ENCODE measurements at places on chromosomes 16 and 17.
A peak's percentile ranks its signal among the peaks of the same experiment; 100 is the strongest.

GRCh38 chr17:9271989-9272388, 250.7 kb downstream of the NTN1 start:
- H3K27ac ChIP-seq = no peak overlapping the region
- no peak for DNase-seq
- no peak overlapping the region for H3K4me3 ChIP-seq

DNA sequence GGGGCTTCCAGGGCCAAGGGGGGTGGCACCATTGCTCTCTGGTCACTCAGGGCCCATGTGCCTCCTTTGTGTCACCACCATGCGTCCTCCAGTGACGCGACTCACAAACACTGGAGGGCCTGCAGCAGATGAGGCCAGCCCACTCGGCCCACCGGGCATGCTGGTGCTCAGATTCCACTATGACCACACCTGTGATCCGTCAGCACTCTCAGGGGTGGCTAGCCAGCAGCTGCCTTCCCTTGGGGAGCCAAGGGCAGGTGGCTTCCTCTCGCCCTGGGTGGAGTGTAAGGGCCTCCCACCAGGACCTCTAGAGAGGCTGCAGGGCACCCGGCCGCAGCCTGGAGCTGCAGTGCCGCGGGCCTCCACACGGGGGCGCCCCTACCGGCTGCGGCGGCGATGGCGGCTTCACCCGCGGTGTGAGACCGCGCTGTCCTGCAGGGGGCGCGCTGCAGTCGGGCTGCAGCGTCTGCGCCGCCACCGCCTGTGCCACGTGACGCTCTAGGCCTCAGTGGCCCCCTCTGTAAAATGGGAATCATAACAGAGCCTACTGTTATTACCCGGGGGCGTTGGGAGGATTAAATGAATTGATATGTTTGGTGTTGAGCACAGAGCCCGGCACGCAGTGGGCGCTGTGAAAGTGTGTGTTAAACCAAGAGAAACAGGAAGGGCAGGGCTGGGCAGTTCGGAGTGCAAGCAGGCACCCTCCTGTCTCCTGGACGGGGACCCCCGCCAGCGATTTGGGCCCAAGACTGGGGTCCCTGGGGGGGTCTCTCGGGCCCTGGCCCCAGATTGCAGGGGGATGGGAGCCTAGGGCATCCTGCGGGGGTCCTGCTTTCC, 192.4 kb upstream of the GSE1 start:
- peaks cover 2% of the 10 kb centered on the region for H3K4me1 ChIP-seq
- H3K27ac ChIP-seq = no peak overlapping the region
- peak; percentile 66 for DNase-seq

GRCh38 chr17:75684249-75684648, 17.1 kb downstream of the SAP30BP start:
- no peaks in the 10 kb centered on the region for H3K27me3 ChIP-seq
- DNase-seq = no peak
- H3K27ac ChIP-seq = no peak overlapping the region
- H3K4me1 ChIP-seq = peaks cover 34% of the 10 kb centered on the region
- H3K4me3 ChIP-seq = no peak overlapping the region

DNA sequence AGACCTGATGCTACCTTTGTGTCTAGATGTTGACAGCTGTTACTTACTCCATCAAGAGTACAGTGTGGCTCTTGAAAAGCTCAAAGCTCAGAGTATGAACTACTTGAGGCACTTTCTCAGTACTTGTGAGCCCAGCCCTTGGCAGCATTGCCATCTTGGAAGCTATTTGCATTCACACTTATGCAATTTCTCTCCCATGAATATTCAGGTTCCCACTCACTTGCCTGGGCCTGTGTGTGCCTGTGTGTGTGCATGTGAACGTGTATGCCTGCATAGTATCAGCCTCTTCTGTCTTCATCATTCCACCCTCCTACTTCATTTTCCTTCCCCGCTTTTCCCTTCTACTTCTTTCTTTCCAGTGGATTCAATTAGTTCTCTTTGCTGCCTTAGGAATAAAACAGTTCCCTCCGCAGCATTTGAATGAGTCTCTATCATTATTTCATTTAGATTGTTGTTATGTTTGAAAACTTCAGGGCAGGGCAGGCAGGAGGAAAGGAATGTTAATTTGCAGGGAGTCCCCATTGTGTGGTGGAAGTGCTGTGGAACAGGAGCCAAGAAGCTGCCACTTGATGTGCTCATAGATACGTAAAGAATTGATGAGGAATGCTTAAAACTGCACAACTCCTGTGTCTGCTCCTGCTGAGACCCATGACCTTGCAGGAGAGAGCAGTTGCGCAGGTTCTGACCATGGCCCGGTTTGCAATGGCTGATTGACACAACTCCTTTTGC, 58.9 kb downstream of the HS3ST4 start:
- no peak overlapping the region for H3K27ac ChIP-seq
- no peaks in the 10 kb centered on the region for H3K4me1 ChIP-seq
- no peaks in the 10 kb centered on the region for H3K36me3 ChIP-seq
- H3K4me3 ChIP-seq = no peak overlapping the region

DNA sequence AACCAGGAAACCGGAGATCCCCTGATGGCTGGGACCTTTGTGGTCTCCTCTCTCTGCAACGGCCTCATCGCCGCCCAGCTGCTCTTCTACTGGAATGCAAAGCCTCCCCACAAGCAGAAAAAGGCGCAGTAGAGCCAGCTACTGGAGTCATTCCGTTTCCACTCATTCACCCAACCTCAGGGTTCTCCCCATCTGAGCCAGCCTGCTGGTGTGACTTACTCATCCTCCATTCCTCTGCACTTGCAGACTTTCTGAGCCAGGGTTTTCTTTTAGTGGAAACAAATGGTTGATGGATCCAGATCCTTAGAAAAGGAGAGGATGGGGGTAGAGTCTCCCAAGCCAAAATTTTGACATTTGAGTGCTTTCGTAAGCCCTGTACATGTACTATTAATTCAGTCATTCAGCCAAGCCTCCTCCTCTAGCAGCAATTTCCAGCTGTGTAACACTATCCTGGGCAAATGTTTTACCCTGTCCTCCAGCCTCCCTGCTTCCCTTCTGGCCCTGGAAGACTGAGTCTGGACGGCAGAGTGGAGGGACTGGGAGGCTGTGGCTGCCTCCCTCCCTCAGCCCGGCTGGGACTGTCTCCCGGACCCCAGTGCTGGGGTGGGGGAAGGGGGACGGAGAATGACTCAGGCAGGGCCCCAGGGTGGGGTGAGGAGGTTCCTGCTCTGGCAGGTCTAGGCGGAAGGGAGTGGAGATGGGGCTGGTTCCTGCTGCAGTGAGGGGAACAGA, 2.3 kb downstream of the SOX15 start:
- no peak for DNase-seq
- no peaks in the 10 kb centered on the region for H3K27me3 ChIP-seq
- peaks cover 12% of the 10 kb centered on the region for H3K4me1 ChIP-seq
- H3K36me3 ChIP-seq = peaks cover 67% of the 10 kb centered on the region
- H3K4me3 ChIP-seq = no peak overlapping the region
